ENCODE measurements at places on chromosomes 6 and 20.

- DNase-seq = no peak
These were observed 139.9 kb downstream of the COL9A1 start for GRCh38 chr6:70162972-70163371.

DNA sequence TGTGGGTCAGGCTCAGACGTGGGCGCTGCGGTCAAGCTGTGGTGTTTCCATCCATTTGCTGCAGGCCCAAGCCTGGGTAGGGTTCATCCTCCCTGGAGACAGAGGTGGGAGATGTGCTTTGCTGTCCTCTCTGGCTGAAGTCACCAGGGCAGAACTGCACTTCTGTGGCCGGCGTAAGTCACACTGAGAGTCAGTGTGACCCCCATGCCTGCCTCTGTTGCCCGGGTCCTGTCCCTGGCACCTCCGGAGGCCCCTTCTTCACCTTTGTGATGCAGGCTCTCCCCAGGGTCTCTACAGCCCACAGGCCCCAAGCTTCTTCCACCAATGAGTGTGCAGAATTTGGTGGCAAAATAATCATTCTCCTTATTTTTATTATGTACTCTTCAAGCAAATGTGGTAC is 53.8 kb upstream of the DACT2 start:
- DNase-seq = no peak

DNA sequence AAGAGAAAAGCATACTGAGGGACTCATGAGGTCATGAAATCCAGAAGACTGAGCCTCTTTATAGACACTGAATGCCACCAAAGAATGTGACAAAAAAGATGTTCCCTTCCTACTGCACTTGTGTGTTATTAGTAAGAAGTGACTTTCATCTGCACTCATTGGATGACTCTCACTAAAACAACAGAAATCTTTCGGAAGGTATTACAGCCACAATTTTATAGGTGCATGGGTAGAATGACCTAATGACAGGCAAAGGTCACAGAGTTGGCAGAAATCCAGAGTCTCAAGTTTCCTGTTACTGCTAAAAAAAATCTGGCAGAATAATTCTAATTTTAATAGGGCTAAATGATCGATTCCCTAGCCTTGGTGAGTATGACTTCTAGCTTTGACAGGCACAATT is 13.3 kb downstream of the PKHD1 start:
- no peak for DNase-seq

GRCh38 chr20:36629719-36630681 is 16.0 kb downstream of the SLA2 start:
- no peak for DNase-seq

DNA sequence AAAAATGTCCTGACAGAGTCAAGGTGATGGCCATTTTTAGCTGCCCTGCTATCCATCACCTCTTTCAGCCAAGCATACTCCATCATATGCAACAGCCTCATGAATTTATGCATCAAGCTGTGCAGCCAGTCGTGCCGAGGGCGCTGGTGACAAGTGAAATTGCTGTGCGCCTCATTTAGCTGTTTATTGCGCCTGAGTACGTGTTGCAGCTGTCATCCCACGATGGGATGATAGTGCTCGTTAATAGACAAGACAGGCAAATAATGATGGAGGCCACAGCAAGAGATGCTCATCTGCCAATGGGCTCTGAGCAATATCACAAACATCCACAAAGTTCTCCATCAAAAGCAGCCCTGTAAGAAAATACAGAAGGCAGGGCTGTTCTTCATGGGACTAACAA is 562.3 kb upstream of the POU3F2 start:
- no peak for DNase-seq

GRCh38 chr6:139374357-139375225 is at the start of gene CITED2:
Gene CITED2, minus strand, starts transcription at chr6:139374648. Its CDS starts 704 bp downstream, at chr6:139373944.
- DNase-seq = peak; percentile 94

GRCh38 chr20:35303735-35304491 is 11.7 kb upstream of the FAM83C start:
- peak; percentile 57 for DNase-seq

- no peak for DNase-seq
These were observed 119.4 kb downstream of the CD24 start for GRCh38 chr6:106855117-106855516.

- DNase-seq = no peak
These were observed 28.3 kb upstream of the FBXO30 start for GRCh38 chr6:145842693-145843546.

GRCh38 chr20:18783385-18783959 is 30.1 kb upstream of the SCP2D1 start:
- no peak for DNase-seq

DNA sequence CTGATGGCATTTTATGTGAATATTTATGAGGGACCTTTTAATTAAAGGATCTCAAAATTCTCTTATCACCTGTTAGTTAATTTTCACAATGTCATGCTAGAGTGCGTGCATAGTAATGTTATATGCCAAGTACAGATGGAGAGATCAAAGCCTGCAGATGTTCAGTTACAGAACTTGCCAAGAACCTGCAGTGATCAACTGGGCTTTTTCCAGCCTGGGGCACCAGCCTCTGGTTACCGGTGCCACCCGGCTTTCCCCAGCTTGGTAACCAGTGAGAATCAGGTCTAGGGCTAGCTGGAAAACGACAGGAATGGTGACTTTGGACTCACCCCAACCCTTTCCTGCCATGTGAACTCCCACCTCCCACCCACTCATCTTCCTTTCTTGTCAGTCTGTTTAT is 91.8 kb downstream of the CAP2 start:
- DNase-seq = no peak

- DNase-seq = no peak
These were observed 121.7 kb downstream of the TNFRSF21 start for GRCh38 chr6:47187893-47188587.

GRCh38 chr6:30955367-30956042 is 14.7 kb downstream of the MUCL3 start:
- DNase-seq = peak; percentile 22
